ENCODE measurements at places on chromosomes 2 and 18.

DNA sequence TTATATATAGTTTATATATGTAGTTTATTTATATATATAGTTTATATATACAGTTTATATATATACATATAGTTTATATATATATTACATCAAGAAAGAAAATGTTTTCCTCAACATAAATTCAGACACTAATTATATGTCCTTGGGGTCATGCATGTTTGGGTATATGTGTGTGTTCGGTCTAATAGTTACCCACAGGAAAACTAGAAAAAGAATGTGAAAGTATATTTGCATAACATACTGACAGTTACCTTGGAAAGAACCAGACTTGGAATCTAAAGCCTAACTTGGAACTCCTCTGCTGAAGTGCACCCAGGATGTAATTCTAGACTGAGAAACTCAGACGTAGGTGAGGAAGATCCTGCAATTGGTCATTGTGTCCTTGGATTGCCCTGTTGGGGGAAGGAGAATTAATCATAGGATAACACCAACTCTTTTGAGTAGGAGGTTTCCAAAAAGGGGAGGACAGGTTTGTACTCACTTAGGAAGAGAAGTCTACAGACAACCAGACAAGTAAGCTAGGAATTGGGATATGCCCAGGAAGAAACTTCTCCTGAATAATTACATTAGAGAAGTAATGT lies 8.9 kb upstream of the SLC25A12 start:
- no peak overlapping the region for H3K4me3 ChIP-seq
- DNase-seq = no peak
- H3K27ac ChIP-seq = no peak overlapping the region
- no peaks in the 10 kb centered on the region for H3K27me3 ChIP-seq

DNA sequence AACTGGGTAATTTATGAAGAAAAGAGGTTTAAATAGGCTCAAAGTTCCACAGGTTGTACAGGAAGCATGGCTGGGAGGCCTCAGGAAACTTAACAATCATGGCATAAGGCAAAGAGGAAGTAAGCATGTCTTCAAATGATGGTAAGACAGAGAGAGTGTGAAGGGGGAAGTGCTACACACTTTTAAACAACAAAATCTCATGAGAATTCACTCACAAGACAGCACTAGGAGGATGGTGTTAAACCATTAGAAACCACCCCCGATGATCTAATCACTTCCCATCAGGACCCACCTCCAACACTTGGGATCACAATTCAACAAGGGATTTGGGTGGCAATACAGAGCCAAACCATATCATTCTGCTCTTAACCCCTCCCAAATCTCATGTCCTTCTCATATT lies 34.9 kb downstream of the CFAP210 start:
- H3K36me3 ChIP-seq = no peaks in the 10 kb centered on the region
- DNase-seq = no peak
- no peak overlapping the region for H3K4me3 ChIP-seq

DNA sequence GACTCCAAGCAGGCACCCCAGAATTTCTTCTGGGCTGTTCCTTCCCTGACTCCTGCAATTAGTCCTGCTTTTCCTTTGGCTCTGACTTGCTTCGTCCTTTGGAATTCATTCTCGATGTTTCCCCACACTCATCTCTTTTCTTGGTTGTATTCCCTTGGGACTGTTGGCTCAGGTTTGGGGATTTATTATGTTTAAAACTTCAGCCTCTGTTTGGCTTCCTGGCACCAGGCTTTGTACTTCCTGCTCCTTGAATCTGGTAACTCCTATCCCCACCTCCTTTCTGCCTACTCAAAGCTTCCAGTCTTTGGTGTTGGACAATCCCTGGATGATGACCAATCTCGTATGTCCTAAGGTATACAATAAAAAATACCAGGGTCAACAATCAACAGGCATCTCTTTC lies 1.8 kb upstream of the KCNE4 start:
- H3K4me1 ChIP-seq = peaks cover 2% of the 10 kb centered on the region
- no peak overlapping the region for H3K27ac ChIP-seq
- H3K36me3 ChIP-seq = no peaks in the 10 kb centered on the region
- no peaks in the 10 kb centered on the region for H3K27me3 ChIP-seq
- no peak overlapping the region for H3K4me3 ChIP-seq
- DNase-seq = no peak

GRCh38 chr2:47198985-47199451 lies 43.9 kb upstream of the STPG4 start:
- H3K4me1 ChIP-seq = no peaks in the 10 kb centered on the region
- no peak overlapping the region for H3K27ac ChIP-seq
- H3K4me3 ChIP-seq = no peak overlapping the region
- no peaks in the 10 kb centered on the region for H3K27me3 ChIP-seq
- DNase-seq = peak; percentile 36

GRCh38 chr2:156999661-157000060 lies 257.8 kb upstream of the GALNT5 start:
- H3K27me3 ChIP-seq = no peaks in the 10 kb centered on the region
- no peak for DNase-seq

Data from H1 (cell line).